Activated CD8-positive, alpha-beta memory T cell treated with anti-CD3 and anti-CD28 coated beads for 48 hours (primary cell): ENCODE measurements at places on chromosomes 6 and 20.

DNA sequence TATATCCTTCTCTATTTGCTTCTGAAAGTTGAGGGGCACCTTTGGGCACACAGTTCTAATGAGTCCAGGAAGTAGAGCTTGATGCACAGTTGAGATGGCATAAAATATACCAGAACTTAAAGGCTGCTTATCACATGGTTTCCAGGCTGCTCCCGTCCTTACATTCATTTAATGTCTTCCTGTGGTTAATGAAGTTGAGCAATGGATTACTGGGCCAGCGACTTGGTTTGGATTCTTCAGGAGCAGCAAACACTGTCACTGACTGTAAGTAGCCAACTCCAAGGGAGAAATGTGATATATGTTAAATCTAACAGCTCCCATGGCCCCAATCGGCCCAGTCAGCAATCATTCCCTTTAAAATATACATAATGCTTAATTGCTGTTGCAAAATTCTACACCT is 9.0 kb upstream of the TSHZ2 start:
- no peak for DNase-seq

- no peak for DNase-seq
Measured at GRCh38 chr20:61991476-61991875, 74.2 kb downstream of the TAF4 start.

DNA sequence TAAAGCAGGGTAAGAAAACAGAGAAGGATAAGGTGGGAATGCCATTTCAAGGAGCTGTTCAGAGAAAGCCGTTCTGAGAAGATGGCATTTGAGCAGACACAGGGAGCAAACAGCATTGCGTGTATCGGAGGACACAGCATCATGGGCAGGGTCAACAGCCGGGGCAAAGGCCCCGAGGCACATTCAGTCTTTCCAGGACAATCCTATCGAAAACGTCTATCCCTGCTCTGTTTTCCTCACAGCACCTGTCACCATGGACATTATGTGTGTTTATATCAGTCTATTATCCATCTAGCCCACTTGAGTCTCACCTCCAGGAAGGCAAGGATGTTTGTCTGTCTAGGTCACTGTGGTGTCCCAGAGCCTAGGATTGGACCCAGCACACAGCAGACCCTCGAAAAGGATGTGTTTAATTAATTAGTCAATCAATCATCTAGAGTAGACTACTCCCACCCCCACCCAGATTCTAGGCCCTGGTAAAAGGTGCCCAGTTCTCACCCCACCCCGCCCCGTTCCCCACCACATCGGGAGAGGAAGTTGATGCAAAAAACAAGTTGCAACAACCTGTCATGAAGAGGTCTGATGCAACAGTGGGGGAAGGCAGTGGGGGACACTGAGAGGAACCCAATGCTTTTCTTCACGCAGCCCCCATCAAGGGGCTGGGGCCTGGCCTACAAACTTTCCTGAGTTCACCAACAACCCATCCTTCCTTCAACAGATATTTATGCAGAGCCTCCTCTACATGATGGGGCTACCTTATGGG is 66.6 kb downstream of the PREX1 start:
- no peak for DNase-seq

DNA sequence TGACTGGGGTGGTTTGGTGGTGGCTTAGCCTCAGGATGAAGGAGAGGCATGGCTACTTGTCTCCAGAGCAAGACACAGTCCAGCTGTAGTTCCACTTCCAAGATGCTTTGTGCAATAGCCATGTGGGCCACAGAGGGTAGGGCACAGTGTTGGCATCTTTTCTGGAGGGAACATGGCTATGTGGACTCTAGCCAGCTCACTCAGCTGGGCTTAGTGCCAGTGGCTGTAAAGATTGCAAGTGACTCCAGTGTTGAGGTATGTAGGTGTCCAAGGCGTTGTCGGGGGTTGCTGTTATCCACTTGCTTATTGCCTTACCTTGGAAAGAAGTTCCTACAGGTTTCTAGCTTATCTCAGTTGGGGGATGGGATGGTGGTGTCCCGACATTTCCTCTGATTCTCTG is 233.4 kb downstream of the CD109 start:
- no peak for DNase-seq

GRCh38 chr6:33731751-33732282 is 14.9 kb downstream of the IP6K3 start:
- no peak for DNase-seq

DNA sequence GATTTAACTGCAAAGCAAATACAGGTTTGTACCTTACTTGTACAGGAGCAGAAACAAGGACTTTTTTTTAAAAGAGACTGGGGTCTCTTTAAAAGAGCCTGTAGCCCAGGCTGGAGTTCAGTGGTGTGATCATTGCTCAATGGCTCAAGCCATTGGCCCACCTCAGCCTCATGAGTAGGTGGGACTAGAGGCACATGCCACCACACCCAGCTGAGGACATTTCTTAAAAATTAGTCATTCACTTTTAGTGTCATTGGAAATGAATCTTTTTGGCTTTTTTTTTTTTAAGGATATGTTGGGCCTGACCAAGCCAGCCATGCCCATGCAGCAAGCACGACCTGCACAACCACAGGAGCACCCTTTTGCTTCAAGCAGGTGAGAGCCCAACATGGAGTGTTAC is 16.9 kb downstream of the SEC23B start:
- no peak for DNase-seq
